Ecto neural progenitor cell (in vitro differentiated cells): ENCODE measurements at places on chromosomes 7 and 10.

DNA sequence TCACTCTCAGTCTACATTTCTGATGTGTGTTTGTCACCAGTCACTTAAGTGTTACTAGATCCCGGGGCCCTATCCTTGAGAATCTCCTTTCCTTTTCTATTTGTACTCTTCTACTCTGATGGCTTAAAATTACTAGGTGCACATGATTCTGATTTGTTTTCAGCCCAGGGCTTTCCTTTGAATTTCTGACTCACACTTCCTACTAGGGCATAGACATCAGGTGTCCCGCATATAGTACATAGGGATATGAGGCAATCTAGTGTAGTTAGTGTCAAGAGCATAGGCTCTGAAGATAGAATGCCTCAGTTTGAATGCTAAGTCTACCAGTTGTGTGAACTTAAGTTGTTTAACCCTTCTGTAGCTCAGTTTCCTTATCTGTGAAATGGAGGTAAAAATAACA lies 49.4 kb upstream of the LRRN3 start:
- no peak for DNase-seq

DNA sequence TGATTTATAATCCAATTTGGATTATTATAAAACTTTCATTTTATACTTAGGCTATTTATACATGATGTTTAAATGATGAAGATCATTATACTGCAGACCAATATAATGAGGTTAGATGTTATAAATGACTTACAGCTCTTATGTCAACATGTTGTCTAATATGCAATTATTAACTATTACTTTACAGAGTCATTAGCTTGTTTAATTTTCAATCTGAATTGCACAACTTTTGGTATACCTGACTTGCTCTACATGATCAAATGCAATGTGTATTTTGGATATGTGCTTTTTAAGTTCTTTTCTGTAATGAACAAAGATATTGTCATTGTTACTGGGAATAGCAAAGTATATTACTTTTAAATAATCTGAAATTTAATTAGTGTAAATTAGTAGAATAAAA lies 569 bp downstream of the CD36 start:
- DNase-seq, result no peak

GRCh38 chr7:143284591-143285469 lies at the start of gene TMEM139:
Gene TMEM139 (plus strand): TSS chr7:143284958. CDS start chr7:143285958, 1,000 bp downstream.
- no peak for DNase-seq

DNA sequence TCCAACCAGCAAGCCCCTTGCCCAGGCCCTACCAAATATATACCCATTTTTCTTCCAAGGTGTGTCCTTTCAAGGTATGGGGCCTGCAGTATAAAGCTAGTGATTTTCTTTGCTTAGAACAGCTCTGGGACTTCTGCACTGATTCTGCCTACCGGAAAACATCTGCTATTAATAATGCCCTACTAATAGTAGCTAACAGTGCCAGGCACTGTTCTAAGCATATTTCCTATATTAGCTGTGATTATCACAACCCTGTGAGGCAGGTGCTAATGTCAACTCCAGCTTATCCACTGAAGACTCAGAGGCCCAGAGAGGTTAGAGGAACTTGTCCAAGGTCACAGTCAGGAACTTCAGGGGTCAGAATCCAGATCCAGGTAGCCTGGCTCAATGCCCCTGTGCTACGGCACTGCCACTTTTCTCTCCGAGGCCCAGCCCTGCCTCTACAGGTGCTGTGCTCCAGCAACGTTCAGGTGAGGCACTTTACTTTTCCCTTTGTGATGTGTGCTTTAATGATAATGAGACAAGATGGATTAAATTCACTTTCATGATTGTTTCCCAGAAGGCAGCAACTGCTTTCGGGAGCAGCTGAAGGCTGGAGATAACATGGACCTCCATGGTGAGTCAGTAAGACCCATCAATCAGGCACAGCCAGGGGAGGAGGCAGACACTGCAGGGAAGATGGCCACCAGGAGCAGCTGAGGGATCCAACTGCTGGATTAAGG lies 26.7 kb downstream of the TAS2R41 start:
- no peak for DNase-seq

GRCh38 chr10:83122336-83122735 lies 1017.0 kb upstream of the GHITM start:
- DNase-seq, result no peak

GRCh38 chr10:9222917-9223316 lies 1168.4 kb downstream of the GATA3 start:
- no peak for DNase-seq

GRCh38 chr10:76695069-76695468 lies 942.5 kb downstream of the KCNMA1 start:
- DNase-seq, result no peak

DNA sequence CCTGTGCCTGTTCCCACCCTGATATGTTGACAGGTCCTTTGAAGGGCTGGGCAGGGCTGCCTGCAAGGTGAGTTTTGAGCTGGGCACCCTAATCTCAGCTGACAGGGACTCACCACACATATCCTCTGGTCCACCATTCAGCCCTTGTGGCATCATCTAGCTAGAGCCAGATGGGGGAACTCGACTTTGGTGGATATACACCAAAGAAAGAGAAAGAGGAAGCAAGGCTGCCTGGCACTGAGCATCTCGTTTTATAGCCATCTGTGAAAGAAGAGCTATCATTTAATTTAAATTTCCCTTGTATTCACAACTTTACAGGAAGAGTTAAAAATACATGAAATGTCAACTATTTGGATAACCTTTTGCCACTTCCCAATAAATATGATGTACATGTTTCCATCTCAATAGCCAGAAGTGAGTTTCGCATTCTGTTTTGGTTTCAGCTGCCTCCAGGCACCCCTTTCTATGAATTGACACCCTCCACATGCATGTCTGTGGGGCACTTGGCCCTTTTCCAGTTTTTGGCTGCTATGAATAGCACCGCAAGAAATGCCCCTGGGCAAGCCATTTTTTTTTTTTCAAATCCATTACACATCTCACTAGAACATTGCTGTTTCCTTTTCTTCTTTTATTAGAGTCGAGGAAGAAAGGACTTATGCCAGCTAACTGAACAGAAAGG lies 22.9 kb upstream of the GRB10 start:
- no peak for DNase-seq

DNA sequence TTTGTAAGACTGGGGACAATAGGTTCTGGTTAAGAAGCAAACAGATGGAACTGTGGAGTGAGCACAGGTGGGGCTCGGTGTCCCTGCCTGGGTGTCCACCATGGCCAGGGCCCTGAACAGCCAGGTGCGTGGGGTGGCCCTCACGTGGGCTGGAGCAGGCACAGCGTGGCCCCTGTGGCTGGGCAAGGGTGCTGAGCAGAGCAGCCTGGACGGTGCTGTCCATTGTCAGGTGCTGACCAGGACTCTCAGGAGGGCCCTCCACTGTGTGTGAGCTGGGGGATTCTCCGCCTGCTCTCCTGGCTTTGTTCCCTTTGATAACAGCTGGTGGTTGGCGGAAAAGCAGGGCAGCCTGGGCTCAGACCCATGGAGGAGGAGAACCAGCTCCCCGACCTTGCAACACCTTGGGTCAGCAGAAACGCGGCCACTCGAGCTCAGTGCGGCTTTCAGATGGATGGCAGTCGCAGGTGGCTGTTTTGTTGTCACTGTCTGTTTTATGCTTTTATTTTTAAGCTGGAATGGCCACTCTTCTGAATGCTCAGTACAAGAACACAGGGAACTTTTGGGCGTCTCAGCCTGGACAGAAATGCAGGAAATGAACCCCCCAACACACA lies 273.9 kb upstream of the ADARB2 start:
- peak; percentile 52 for DNase-seq

- DNase-seq, result no peak
These were observed 132.8 kb downstream of the CACNB2 start for GRCh38 chr10:18273039-18273438.

GRCh38 chr10:98367604-98368451 lies 47.2 kb downstream of the PYROXD2 start:
- DNase-seq, result no peak

DNA sequence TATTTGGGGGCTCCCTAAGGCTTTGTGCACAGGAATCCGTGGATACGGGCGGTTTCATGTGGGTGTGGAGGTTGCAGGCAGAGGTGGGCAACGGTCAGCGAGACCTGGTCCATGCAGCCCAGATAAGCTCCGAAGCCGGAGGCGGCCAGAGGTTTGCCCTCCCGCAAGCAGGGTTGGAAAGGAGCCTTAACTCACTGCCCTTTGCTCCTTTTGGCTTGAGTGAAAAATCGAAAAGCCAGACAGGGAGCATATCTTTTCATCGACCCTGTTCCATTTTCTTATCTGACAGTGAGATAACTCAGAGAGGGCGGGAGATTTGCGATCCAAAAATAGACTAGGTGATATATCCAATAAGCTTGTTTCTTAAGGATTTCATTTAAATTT lies 1.5 kb downstream of the GRM3 start:
- no peak for DNase-seq

- no peak for DNase-seq
These were observed 245.3 kb downstream of the POLR1F start for GRCh38 chr7:19463581-19463980.

DNA sequence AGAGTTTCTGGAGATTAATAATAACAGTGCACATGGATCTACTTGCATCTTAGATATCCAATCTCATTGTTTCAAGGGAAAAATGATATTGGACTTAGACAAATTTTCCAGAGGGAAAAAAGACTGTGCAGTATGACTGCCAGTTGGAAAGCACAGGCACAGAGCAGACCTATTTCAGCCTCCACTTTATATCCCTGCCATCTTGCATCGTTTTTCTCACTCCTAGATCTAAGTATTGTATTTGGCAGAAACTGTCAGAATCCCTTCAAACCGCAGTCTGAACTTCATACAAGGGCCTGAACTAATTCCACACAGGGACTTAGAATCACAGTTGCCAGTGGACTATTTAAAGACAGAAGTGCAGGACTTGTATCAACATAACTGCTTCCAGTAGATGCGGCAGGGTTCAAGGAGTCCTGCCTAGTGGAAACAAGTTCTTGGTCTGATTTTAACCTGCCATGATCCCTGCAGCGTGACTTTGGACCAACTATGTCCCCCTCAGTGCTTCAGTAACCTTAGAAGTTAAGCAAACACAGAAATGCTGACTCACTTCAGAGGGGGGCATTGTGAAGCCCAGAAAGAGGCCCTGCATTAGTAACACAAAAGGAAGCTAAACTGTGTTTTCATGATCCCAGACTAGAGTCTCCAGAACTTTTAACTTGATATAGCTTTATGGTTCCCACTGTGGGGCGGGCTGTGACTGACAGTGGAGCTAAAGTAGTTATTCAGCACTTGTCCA lies 95.7 kb upstream of the PALS2 start:
- no peak for DNase-seq

- no peak for DNase-seq
These were observed 366.5 kb upstream of the KLF6 start for GRCh38 chr10:4151466-4151865.

GRCh38 chr7:133478591-133479135 lies 225.8 kb downstream of the EXOC4 start:
- no peak for DNase-seq

DNA sequence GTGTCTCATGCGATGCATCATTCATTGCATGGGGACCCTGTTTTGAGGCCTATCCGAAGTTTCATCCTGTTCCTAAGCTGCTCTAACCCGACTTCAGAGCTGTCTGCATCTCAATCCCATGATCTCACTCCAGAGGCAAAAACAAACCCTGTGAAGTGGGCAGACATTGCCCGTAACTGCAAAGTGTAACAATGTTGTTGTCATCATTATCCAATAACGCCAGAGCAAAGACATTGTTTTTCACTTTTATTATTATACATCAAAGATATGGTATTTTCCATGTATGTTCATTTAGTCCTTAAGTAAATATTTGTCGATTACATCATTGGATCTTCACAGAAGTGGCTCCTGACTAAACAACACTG lies 246.7 kb downstream of the KLF6 start:
- no peak for DNase-seq

DNA sequence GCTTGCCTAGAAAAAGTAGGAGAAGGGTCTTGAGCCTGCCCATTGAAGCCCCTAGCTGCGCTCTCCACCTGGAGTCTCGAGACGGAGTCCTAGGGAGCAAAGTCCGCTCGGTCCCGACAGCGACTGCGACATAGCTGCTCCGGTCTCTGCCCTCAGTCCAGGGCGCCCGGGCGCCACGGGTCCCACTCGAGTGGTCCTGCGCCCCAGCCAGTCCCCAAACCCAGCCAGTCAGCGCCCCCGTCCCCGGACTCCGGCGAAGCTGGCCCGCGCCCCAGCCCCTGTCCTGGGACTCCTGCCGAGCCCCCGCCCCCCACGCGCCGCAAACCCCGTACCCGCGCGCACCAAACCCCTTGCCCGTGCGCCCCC lies 490 bp downstream of the TNS3 start:
- DNase-seq, result peak; percentile 68

GRCh38 chr7:5332579-5332978 lies 49.8 kb downstream of the SLC29A4 start:
- no peak for DNase-seq

- DNase-seq, result no peak
These were observed 66.4 kb downstream of the NHLRC2 start for GRCh38 chr10:113920875-113921274.

GRCh38 chr7:25842201-25842733 lies 309.7 kb upstream of the NFE2L3 start:
- DNase-seq, result no peak

- no peak for DNase-seq
These were observed 64.0 kb downstream of the CAMK1D start for GRCh38 chr10:12413369-12413711.

- DNase-seq, result no peak
These were observed 117.9 kb upstream of the AGR3 start for GRCh38 chr7:16999541-17000267.

DNA sequence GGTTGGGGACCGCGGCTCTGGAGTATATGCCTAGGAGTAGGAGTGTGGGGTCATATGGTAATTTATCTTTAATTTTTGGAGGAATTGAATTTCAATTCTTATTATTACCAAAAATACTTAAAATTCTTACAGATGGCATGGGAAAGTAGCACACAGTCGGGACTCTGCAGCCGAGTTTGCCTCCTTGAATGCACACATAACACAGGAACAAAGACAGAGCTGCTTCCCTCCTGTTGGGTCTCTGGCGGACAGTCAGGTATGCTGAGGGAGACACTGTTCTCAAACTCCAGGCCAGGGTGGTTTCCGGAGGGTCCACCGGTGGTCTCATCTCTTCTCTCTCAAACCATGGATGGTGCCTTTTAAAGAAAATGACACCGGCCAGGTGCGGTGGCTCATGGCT lies 32.7 kb downstream of the GRIFIN start:
- DNase-seq, result no peak

GRCh38 chr7:142897691-142898090 lies 12.1 kb upstream of the TRPV6 start:
- no peak for DNase-seq
